ENCODE measurements at places on chromosomes 2 and 18. TPM values are rescaled to one million over a fixed set of nuclear protein-coding genes. Genes with fewer than 3 reads are reported as not detected.

GRCh38 chr2:143729296-143729814 lies 600.1 kb downstream of the ARHGAP15 start:
- no peak for DNase-seq

The CMPK2 gene
- total RNA-seq = 5.7 TPM

The ZNF396 gene
- 2.9 TPM for total RNA-seq

DNA sequence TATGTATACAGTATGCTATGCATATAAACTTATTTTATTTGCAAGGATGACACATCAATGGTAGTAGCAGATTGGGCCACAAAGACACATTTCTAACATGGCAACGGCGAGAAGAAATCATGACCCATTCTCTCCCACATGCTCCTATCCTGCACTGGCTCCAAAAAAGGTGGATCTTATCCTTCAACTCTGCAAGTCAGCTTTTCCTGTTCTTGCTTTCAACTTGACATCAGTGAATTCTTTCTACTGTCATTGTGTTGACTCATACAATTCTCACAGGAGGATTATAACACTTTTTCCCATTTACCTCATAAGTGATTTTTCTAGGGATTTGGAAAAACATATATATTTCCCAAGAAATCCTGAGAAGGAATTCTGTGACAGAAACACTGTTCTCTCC lies 53.1 kb downstream of the ACVR1 start:
- DNase-seq = no peak

- peak; percentile 78 for DNase-seq
Observed at GRCh38 chr2:119407430-119408220, 24.0 kb upstream of the TMEM37 start.

DNA sequence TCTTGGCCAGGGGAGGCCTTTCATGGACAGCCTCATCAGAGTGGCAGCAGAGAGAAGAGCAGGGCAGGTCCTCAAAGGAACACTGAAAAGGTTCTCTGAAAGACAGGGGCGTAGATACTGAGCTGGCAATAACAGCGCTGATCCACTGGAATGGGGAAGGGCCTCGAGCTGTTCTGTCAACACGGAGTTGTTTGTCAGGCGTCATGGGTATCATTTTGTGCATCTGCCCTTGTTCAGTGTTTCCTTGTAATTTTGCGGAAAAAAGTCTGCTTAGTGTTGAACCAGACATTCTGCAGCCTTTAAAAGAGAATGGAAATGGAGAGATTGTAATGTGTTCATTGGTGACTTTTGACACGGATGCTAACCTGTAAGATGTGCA lies 21.5 kb downstream of the AGAP1 start:
- no peak for DNase-seq

The FLACC1 gene
- 2.1 TPM for total RNA-seq

GRCh38 chr2:44456946-44457345 lies 95.2 kb downstream of the CAMKMT start:
- DNase-seq = no peak

DNA sequence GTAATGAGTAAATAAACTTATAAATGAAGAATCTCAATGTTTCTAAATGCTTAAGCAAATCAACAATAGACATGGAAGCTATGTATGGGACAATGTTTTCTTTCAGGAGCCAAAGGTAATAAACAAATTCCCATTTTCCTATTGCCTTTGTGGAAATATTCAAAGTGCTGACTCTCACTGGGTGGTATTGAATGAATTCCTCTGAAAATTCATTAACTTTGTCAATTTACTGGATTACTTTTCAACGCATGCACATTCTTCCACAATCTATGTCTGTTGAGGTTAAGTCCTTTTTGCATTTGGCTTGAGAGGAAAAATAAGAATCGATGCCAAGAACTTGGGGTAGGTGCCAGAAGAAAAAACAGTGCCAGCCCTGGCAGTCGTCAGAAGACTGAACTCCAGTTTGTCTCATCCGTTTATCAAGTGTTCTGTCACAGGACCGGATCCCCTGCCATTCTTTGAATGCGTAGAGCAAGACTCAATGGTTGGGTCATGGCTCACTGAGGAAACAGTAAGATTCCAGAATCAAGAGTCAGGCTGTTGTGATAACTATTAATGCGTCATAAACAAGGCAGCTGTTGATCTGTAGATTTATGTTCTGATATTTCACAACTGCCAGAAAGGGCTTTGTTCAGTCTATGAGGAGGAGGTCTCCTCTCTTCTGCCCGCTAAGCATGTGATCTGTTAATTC lies 133.3 kb downstream of the GFPT1 start:
- DNase-seq = no peak

GRCh38 chr2:121583555-121583954 lies 52.9 kb downstream of the RNU4ATAC start:
- no peak for DNase-seq

- no peak for DNase-seq
Observed at GRCh38 chr2:237316339-237316738, 97.6 kb downstream of the COL6A3 start.

- no peak for DNase-seq
Observed at GRCh38 chr2:206558492-206558891, 83.8 kb upstream of the FAM237A start.

GRCh38 chr18:1658908-1659566 lies 754.4 kb downstream of the ADCYAP1 start:
- DNase-seq = no peak

- no peak for DNase-seq
Observed at GRCh38 chr2:23953625-23954024, 13.4 kb downstream of the UBXN2A start.

DNA sequence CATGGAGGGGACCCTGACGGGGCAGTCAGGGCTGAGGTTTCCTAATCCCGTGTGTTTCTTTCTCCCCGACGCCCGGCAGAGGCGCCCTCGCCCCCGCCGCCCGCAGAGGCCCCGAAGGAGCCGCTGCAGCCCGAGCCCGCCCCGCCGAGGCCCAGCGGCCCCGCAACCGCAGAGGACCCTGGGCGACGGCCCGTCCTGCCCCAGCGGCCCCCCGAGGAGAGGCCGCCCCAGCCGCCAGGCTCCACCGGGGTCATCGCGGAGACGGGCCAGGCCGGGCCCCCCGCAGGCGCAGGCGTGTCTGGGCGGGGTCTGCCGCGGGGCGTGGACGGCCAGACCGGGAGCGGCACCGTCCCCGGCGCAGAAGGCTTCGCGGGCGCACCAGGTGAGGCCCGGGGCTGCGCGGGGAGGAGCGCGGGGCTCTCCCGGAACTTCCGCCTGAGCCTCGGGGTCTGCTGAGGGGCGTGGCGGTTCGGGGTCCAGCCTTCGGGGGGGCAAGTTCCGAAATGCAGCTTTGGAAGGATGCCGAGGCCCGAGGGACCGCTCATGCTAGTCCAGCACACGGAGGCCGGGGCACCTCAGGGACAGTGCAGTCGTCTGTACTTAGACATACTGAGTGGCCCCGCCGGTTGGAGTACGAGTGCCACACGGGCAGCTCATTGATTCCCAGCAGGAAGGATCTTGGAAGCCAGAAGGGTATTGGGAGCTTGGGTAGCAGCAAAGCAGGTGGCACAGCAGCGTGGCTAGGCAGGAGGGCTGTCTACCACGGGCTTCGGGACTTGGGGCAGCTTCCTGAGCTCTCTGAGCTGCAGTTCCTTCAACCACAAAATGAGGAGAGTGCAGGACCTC lies 60.1 kb downstream of the EMILIN2 start:
- no peak for DNase-seq

The LRRC30 gene
- not detected for total RNA-seq

DNA sequence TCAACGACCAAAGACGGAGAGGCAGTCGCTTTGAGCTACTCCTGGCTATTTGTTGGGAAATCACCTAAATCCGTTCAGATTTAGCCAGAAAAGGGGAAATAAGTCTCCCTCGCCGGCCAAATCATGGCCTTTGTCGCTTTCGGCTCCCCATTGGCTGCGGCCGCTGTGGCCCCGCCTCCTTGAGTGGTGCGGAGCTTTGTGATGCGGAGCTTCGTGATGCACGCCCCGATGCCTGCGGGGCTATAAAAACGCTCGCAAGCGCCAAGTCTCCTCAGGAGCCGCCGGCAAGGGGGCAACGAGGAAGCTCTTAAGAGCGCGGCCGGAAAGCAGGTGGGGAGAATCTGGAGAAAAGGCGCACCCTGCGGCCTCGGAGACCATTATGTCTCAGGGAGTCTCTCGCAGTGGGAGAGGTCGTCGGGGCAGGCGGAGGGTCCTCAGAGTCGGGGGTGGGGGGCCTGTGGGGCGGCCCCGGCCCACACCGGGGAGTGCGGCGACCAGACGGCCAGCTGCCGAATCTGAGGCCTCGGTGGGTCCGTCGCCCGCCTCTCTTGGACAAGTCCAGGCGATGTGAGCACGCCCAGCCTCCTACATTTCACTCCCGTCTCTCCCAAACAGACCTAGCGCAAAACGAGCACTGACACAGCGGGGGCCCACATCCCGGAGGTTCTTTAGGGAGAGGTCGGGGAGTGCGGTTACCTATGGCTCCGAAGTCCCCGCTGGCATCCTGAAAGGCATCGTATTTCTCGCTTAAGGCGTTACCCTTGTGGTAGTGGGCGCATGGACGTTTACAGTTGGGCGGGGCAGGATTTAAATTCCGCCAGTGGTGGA lies at the start of gene CABYR:
Gene CABYR (plus strand): TSS at position 274 of the 828 bp plus-strand sequence. CDS start 4,053 bp downstream, outside the sequence.
- peak; percentile 42 for DNase-seq

DNA sequence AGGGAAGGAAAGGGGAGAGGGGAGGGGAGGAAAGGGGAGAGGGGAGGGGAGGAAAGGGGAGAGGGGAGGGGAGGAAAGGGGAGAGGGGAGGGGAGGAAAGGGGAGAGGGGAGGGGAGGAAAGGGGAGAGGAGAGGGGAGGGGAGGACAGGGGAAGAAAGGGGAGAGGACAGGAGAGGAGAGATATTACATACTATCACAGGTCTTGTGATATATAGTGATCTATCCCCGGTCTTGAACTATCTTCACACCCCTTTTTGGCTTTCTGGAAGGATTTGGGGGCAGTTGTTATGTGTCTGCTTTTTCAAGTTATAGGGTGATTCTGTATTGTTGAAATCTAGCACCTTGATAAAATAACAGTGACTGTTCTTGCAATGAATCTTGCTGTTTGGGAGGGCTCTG lies 92.1 kb upstream of the ID2 start:
- DNase-seq = no peak

DNA sequence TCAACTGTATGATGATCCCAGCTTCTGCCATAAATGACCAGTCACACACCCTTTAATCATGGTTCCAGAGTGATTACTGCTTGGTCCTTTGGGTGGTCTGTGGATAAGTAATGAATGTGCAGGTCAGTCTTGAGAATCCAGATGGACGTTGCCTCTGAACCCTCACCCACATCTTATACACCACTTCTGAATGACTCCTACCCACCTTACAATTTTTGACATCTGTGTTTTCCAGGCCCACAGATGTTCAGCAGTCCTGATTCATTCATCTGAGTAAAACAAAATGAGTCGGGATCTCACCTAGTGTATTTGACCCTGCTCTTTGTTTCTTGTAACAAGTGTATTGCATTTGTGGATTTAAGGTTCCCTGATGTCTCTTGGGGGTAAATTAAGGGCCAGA lies 194.1 kb upstream of the CCDC68 start:
- DNase-seq = no peak

DNA sequence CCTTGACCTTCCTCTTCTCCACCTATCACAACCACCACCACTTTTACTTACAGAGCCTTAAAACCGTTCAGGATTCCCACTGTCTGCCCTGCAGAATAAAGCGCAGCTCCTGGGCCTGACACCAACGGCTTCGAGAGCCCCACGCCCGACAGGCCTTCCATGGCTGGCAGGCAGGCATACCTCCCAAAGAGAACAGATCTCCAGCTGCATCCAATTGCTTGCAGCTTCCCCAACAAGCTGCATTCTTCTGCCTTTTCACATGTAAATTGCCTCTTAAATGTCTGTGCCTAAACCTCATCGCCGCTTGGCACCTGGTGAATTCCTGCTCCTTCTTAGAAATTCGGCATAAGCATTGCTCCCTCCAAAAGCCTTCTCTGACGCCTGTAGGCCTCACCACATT lies 31.5 kb upstream of the FAM124B start:
- DNase-seq = no peak

- no peak for DNase-seq
Observed at GRCh38 chr2:162037028-162037795, 36.8 kb downstream of the DPP4 start.

- no peak for DNase-seq
Observed at GRCh38 chr2:160910681-160911080, 249.5 kb upstream of the TANK start.
